Thyroid gland (tissue), 4 donors: ENCODE measurements at places on chromosomes 3 and 15. TPM values are rescaled to one million over a fixed set of nuclear protein-coding genes. Genes with fewer than 3 reads are reported as not detected.

DNA sequence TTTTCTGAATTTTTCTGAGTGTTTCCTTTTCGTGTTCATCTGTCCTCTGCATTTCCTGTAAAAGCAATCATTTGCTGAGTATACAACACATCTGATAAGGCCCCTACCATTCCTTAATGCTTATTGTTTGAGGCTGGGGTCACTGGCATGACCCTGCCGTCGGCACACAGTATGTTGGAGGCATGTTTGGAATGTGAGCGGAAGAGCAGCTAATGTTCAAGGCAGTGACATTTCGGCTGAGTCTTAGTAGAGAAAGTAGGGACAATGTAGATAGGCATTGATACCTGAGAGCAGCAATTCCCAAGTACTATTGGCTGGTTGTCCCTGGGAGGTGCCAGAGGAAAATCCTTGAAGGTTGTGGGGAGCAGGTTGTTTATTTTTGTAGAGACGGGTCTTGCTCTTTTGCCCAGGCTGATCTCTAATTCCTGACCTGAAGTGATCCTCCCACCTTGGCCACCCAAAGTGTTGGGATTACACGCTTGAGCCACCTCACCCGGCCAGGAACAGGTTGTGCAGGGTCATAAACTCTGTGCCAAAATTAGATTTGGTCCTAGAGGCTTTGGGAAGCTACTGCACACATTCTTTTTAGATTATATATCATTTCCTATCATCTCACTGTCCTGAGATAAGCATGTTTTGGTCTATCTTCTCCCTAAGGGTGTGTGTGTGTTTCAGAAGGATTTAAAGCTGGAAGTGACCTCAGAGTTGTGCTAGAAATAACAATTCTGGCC lies 13.5 kb downstream of the PTPN23 start:
- peaks cover 72% of the 10 kb centered on the region for H3K4me1 ChIP-seq
- peak; percentile 78 for DNase-seq
- H3K27me3 ChIP-seq, result no peaks in the 10 kb centered on the region
- no peaks in the 10 kb centered on the region for H3K36me3 ChIP-seq

GRCh38 chr3:16905704-16906103 lies 20.9 kb downstream of the PLCL2 start:
- no peaks in the 10 kb centered on the region for H3K27me3 ChIP-seq
- no peak overlapping the region for H3K27ac ChIP-seq
- peaks cover 29% of the 10 kb centered on the region for H3K4me1 ChIP-seq
- DNase-seq, result no peak
- no peak overlapping the region for H3K4me3 ChIP-seq

Gene PROK2
- total RNA-seq, result not detected

DNA sequence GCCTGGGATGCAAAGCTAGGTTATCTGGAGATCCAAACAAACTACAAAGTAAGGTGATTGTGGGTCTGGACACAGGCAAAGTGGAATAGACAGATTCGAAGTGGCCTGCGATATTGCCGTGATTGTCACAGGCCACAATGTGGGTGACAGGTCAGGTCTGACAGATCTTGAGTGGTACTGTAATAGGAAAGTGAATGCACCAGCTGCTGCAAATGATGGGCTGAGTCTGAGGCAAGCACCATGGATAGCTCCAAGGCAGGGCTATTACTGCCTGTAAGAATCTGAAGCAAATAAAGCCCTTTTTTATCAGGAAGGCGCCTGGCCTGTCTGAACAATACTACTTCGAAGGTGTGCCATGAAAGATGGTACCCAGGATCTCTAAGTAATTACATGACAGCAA lies 10.0 kb downstream of the ARMC8 start:
- H3K27ac ChIP-seq, result no peak overlapping the region
- H3K4me1 ChIP-seq, result no peaks in the 10 kb centered on the region
- DNase-seq, result peak; percentile 12
- no peaks in the 10 kb centered on the region for H3K36me3 ChIP-seq

DNA sequence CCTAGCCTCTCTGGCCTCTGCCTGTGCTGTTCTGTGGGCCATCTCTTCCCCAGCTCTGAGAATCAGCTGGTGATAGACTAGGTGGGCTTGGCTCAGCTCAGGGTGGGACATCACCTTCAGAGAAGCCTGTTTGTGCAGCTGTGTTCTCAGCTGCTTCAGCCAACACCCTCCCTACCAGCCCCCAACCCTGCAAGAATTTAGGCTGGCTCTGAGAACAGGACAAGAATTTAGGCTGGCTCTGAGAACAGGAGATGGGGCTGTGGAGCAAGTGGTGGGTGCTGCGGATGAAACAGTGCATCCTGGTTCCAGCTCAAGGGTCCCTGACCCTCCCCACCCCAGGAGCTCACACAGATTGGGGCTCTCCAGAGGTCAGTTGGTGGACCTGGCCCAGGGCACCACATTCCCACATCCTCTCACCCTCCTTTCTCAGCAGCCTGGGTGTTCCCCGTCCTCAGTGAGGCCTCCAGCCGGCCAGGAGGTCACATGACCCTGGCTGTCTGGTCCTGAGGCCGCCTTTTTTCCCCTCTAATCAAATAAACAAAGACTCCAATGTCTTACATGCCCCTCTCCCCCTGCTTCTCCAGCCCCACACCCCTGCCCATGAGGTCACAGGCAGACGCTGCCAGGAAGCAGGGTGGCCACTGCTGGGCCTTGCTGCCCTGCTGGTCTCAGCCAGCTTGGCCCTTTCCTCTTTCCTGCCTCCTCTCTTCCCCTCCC lies 14.9 kb downstream of the PLEKHO2 start:
- peaks cover 86% of the 10 kb centered on the region for H3K4me1 ChIP-seq
- H3K4me3 ChIP-seq, result no peak overlapping the region
- H3K27ac ChIP-seq, result peak overlapping the region; percentile 96
- DNase-seq, result peak; percentile 73
- H3K36me3 ChIP-seq, result peaks cover 46% of the 10 kb centered on the region
